Activated CD4-positive, CD25-positive, alpha-beta regulatory T cell treated with anti-CD3 and anti-CD28 coated beads, Interleukin-2, amount 50 U/mL, for 72 hours (primary cell): ENCODE measurements at places on chromosomes 4 and X.

- DNase-seq, result no peak
Observed at GRCh38 chr4:139718833-139719232, 53.2 kb downstream of the MGST2 start.

- DNase-seq, result no peak
Observed at GRCh38 chr4:74772106-74772505, 22.2 kb downstream of the BTC start.

DNA sequence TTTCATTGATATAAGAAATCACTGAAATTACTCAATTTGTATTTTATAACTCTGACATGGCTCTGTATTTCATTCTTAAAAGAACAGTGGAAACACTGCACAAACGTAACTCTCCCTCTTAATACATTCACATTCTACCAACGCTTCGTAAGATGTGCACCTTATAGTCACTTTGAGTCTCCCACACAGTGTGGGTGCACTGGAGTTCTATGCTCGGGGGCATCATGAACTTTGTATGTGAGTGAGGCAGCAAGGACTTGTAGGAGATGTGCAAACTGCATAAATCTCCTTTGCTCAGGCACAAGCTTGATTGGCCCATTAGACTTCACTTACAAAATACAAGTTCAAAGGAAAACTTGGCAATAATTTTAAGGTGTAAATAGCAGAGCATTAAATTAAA lies 2385.0 kb upstream of the TENM3 start:
- no peak for DNase-seq

- no peak for DNase-seq
Observed at GRCh38 chrX:10533696-10534365, 86.6 kb downstream of the MID1 start.

DNA sequence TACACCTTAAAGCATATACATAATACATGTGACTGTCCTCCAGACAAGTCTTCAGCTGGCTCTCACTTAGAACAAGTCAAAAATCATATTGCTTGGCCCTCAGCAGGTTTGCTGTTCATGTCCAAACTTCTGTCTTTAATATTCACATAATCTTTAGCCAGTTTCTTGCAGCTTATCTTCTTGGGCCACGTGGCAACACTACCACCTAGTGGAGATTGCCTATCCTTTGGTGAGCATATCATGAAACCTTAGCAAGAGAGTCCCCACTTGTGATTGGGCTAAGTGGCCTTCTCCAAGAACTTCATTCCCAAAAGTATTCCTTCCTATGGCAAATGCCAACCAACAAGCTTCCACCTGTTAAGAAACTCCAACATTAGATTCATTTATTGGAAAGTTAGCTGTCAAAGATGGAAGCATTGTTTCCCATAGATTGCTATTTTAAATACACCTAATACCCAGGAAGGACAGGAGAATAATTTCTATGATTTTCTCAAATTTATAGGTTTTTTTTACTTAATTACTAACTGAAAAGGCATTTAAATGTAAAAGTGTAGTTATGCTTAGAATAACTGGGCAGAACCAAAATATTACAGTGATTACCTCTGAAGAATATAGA lies 231.9 kb upstream of the INTU start:
- no peak for DNase-seq

DNA sequence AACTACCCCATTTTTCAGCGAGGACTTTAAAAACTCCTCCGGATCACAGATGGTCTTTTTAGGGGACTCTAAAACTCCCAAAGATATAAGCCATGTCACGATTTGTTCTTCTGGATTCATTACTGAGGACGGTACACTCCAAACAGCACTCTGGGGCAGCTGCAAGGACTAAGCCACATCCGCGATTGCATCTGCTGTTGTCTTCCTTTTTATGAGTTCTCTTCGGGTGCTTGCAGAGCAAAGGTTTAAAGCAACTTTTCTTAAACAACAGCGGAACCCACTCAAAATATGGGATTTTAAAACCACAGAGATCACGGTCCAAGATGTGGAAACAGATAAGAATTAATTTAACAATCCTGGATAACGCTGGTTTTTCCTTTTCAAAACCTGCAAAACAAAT lies at the start of gene ARHGEF6:
TSS of gene ARHGEF6 (minus strand) at position 170 of the 400 bp plus-strand sequence. CDS start at position 120, 50 bp downstream.
- no peak for DNase-seq

GRCh38 chr4:23891064-23891421 lies 1.2 kb upstream of the PPARGC1A start:
- DNase-seq, result no peak

- DNase-seq, result no peak
Observed at GRCh38 chr4:74059161-74059829, 20.8 kb upstream of the CXCL3 start.

GRCh38 chrX:110087485-110088356 lies 84.8 kb downstream of the TMEM164 start:
- DNase-seq, result no peak

DNA sequence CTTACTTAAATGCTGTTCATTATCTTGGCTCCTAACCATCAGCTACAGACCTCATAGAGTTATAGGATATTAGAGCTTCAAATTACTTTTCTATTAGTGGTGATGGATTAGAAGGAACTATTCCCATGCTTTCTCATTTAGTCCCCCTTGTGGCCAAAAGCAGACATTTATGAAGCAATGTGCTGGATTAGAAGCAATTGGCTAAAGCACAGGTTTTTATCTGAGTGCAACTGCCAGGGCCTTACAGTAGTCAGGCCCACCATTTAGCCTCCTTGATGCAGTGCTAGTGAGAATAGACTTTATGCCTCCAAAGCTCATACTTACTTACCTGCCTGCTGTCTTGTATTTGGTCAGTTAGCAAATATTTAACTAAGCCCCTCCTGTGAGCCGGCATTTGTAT lies 93.0 kb downstream of the TSPAN7 start:
- no peak for DNase-seq

GRCh38 chr4:172648471-172648870 lies 520.1 kb upstream of the GALNT7 start:
- no peak for DNase-seq

- DNase-seq, result no peak
Observed at GRCh38 chr4:110615353-110616237, 7.3 kb downstream of the PITX2 start.

DNA sequence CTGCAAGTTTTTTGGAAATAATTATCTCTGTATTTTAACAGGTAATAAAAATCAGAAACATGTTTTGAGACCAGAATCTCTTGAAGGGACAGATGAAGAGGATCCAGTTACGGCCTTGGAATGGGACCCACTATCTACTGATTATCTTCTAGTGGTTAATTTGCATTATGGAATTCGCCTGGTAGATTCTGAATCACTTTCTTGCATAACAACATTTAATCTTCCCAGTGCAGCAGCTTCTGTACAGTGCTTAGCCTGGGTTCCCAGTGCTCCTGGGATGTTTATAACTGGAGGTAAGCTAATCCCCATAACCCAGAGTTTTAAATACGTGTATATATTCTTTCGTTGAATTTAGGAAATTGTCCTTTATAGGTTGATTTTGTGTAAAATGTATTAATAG lies 59.4 kb downstream of the WDR17 start:
- no peak for DNase-seq

GRCh38 chrX:132401935-132402334 lies 86.9 kb downstream of the MBNL3 start:
- DNase-seq, result no peak

DNA sequence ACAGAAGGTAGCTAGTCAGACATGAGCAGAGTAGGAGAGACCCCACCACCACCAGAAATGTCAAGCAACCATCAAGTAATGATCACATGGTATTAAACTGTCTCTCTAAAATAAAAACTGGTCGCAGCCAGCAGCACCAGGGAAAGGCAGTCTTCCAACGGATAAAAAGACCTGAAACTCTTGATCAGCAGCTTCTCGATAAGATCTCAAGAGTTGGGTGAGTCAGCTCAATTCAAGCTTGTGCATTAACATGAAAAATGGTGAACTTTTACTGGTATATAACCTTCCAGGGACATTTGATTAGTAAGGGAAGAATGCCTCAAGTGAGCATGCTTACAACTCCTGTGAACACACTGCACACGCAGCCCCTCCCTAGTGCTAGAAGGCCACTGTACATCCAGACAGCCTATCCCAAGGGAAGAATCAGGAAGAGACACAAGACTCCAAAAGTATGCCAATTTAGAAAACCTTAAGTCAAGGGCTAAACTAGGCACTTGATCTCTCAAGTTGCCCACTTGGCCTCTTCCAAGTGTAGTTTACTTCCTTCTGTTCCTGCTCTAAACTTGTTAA lies 270.0 kb upstream of the GNPDA2 start:
- DNase-seq, result no peak

- no peak for DNase-seq
Observed at GRCh38 chr4:84750260-84750959, 167.5 kb downstream of the CDS1 start.

- no peak for DNase-seq
Observed at GRCh38 chrX:46444011-46444410, 101.2 kb downstream of the ZNF674 start.

DNA sequence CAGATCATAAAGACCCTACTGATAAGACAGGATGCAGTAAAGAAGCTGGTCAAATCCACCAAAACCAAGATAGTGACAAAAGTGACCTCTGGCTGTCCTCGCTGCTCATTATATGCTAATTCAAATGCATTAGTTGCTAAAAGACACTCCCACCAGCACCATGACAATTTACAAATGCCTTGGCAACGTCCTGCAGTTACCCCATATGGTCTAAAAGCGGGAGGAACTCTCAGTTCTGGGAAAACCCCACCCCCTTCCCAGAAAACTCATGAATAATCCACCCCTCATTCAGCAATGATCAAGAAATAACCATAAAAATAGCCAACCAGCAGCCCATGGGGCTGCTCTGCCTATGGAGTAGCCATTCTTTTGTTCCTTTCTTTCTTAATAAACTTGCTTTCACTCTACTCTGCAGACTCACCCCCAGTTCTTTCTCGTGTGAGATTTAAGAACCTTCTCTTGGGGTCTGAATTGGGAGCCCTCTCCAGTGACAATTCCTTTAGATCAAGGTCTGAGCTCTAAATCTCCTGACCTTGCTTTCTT lies 217.1 kb upstream of the STS start:
- no peak for DNase-seq

- no peak for DNase-seq
Observed at GRCh38 chr4:173488656-173489055, 41.4 kb downstream of the HAND2 start.

DNA sequence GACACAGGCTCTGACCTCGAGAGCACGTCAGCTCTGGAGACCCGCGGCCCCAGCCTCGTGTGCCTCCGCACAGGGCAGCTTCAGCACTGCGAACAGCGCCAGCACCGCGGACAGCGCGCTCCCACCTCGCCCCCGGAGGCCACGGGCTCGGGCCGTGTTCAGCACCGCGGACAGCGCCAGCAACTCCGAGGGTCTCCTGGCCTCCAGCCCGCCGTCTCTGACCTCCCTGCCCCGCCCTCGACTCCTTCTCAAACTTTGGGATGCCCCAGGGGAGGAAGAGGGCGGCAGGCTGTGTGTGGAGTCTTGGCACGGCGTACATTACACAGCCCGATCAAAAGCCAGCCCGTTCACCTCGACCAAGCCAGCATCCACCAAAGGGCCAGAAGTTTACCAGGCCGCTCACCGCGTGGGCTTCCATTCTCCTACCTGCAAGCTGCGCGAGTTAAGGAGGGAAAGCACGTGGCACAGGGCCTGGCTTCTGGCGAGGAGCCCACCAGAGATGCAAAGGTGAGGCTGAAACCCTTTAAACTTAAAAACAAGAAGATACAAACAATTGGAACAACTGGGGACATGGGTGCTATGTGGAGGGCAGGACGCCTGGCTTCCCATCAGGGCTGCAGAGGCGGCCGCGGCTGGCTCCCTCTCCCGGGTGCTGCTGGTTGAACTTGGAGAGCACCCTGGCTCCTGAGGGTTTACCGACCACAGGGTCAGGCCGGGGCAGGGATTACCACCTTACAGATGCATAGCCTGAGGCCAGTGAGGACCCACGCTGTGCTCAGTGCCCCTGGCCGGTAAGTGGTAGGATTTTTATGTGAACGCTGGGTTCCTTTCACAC lies 4.5 kb upstream of the NKX1-1 start:
- DNase-seq, result peak; percentile 35

DNA sequence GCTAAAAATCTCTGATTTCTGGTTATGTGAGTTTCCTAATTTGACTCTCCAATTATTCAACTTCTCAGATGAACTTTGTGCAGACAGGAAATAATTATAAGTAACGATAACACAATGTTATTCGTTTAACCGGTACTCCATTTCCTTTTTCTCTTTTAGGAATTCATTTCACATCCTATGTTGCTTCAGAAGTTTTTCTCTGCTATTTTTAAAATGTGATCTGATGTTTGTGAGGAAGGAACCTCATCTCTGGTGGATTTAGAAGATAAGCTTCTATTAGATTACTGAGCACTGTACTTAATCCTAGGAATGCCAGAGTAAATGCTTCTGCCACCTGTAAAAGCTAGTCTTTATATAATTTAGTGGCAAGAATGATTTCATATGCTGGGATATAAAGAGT lies 116.0 kb upstream of the ETNPPL start:
- DNase-seq, result no peak

- DNase-seq, result no peak
Observed at GRCh38 chr4:173498771-173499170, 31.3 kb downstream of the HAND2 start.

- no peak for DNase-seq
Observed at GRCh38 chr4:109648266-109648996, 54.8 kb downstream of the CASP6 start.

DNA sequence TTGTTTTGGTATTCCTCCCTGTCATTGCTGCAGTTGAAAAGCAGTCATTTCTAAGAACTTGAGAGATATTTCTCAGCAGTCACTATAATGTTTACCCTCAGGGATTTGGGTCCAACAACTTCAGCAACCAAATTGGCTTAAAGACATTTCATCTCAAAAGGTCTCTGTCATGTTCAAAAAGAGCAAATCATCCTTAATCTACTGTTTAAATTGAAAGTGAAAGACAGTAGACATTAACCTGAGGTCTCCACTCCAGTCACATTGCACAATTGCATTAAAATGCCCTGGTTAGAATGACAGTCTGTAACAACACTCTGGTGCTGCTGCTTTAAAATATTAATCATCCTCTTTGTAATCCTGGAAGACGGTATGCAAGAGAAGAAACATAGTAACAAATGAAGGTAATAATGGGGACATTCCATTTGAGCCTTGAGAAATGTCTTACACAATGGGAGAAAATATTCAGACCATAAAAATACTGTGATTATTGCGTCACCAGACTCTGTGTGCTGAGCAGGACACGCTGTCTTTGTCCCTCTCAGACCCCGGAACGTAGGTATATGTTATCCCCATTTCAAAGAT lies 90.2 kb upstream of the UNC5C start:
- no peak for DNase-seq
